Activated T-helper 2 cell treated with anti-CD3 and anti-CD28 coated beads, Interferon-gamma antibody, Interleukin-2, Interleukin-4, amounts not matched to agents 10 μg/mL and 5 μg/mL and 100 μg/mL, durations not matched to agents 14 hours and 24 hours and 36 hours (primary cell): ENCODE measurements at places on chromosomes 2 and 18.
A peak's percentile ranks its signal among the peaks of the same experiment; 100 is the strongest.

- no peak for DNase-seq
Observed at GRCh38 chr2:189797902-189798301, 13.7 kb downstream of the PMS1 start.

DNA sequence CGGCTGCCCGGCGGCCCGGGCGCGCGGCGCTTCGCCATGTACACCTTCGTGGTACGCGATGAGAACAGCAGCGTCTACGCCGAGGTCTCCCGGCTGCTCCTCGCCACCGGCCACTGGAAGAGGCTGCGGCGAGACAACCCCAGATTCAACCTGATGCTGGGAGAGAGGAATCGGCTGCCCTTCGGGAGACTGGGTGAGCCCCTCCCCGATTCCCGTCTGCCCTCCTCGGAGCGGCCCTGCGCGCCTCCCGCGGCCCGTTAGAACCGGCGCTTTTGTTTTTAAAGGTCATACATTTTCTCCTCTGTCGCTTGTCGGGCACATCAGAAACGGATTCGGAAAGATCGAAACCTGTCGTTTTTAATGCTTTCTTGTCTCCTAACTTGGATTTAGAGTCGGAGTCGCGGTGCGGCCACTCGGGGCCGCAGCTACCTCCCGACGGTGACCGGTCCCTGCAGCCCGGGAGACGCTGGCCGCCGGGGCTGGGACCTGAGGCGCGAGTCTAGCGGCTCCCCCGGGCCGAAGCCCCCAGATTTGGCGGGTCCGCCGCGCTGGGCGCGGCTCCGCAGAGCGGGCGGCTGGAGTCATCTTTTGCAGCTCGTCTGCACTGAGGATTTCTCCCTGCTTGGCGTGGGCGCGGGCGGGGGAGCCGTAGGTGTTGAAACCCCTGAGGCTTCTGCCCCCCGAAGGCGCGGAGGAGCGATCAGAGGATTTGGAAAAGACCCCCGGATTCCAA lies 519 bp downstream of the TTL start:
- peak overlapping the region; percentile 85 for H3K27ac ChIP-seq
- DNase-seq: peak; percentile 14
- H3K36me3 ChIP-seq: peaks cover 30% of the 10 kb centered on the region
- peaks cover 33% of the 10 kb centered on the region for H3K4me1 ChIP-seq
- no peaks in the 10 kb centered on the region for H3K27me3 ChIP-seq
- peak overlapping the region; percentile 93 for H3K4me3 ChIP-seq

GRCh38 chr2:148643421-148643820 lies 1.1 kb upstream of the EPC2 start:
- H3K4me3 ChIP-seq: peak overlapping the region; percentile 95
- H3K4me1 ChIP-seq: peaks cover 22% of the 10 kb centered on the region
- DNase-seq: no peak
- peak overlapping the region; percentile 96 for H3K27ac ChIP-seq

- H3K27me3 ChIP-seq: no peaks in the 10 kb centered on the region
- peak overlapping the region; percentile 81 for H3K27ac ChIP-seq
- H3K4me3 ChIP-seq: peak overlapping the region; percentile 9
- DNase-seq: peak; percentile 28
- H3K36me3 ChIP-seq: no peaks in the 10 kb centered on the region
- H3K4me1 ChIP-seq: peaks cover 25% of the 10 kb centered on the region
Observed at GRCh38 chr18:9876867-9877654, 8.7 kb upstream of the TXNDC2 start.

DNA sequence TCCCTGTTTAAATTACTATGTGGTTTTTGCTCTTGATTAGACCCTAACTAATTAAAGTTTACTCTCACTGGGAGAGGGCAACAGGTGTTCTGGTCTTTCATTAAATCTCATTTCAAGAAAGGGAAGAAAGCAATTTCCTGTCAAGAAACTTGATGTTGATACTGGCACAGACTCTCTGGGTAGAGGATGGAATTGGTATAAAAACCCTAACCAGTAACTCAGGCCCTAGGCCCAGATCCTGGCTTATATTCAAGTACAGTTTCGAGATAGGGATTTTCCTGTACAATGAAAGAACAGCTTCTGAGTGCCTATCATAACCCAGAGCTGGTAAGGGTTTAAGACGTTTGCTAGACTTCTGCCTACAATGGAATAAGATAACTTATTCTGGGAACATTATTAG lies 61.6 kb upstream of the ACYP2 start:
- peaks cover 26% of the 10 kb centered on the region for H3K4me1 ChIP-seq
- peak overlapping the region; percentile 21 for H3K27ac ChIP-seq
- no peak overlapping the region for H3K4me3 ChIP-seq
- H3K27me3 ChIP-seq: no peaks in the 10 kb centered on the region
- H3K36me3 ChIP-seq: peaks cover 7% of the 10 kb centered on the region

GRCh38 chr2:116754381-116755101 lies 1060.0 kb upstream of the DDX18 start:
- H3K27ac ChIP-seq: no peak overlapping the region
- no peaks in the 10 kb centered on the region for H3K4me1 ChIP-seq
- H3K4me3 ChIP-seq: no peak overlapping the region

- no peak overlapping the region for H3K4me3 ChIP-seq
- peaks cover 61% of the 10 kb centered on the region for H3K4me1 ChIP-seq
- peaks cover 3% of the 10 kb centered on the region for H3K36me3 ChIP-seq
- peaks cover 8% of the 10 kb centered on the region for H3K27me3 ChIP-seq
- DNase-seq: no peak
- no peak overlapping the region for H3K27ac ChIP-seq
Observed at GRCh38 chr2:157258520-157259326, 1.2 kb downstream of the GALNT5 start.

GRCh38 chr2:44663471-44664073 lies 277.9 kb upstream of the SIX3 start:
- H3K4me1 ChIP-seq: no peaks in the 10 kb centered on the region
- H3K4me3 ChIP-seq: no peak overlapping the region
- H3K27me3 ChIP-seq: peaks cover 5% of the 10 kb centered on the region

GRCh38 chr2:45026924-45027450 lies 17.7 kb upstream of the SIX2 start:
- H3K4me1 ChIP-seq: peaks cover 2% of the 10 kb centered on the region
- no peak overlapping the region for H3K4me3 ChIP-seq
- no peak overlapping the region for H3K27ac ChIP-seq
- no peak for DNase-seq
- H3K36me3 ChIP-seq: no peaks in the 10 kb centered on the region
